Osteoblast (primary cell): ENCODE measurements at places on chromosomes 6 and 20. TPM values are rescaled to one million over a fixed set of nuclear protein-coding genes. Genes with fewer than 3 reads are reported as not detected.

Gene ID4
- total RNA-seq, result 25.3 and 29.7 TPM in 2 replicates

- no peak for DNase-seq
Measured at GRCh38 chr20:40810332-40811000, 121.4 kb upstream of the MAFB start.

DNA sequence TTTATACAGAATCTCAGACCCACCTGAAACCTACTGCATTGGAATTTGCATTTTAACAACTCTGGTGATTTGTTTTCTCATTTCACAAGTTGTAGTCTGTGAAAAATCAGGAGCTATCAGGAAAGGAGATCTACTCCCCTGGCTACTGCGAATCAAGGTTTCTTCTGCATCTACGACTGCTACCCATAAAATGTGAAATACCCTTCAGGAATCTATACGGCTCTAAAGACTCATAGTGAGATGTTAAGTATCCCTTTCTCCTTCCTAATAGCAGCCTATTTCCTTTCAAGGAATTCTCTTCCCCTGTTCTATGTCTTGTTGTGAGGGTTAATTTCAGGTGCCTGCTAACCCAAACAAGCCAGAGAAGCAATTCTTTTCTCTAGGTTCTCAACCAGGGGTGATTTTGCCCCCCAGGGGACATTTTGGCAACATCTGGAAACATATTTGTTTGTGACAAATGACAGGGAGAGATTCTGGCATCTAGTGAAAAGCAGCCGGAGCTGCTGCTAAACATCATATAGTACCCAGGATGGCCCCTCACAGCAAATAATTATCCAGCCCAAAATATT is 26.3 kb downstream of the WFDC3 start:
- no peak for DNase-seq

DNA sequence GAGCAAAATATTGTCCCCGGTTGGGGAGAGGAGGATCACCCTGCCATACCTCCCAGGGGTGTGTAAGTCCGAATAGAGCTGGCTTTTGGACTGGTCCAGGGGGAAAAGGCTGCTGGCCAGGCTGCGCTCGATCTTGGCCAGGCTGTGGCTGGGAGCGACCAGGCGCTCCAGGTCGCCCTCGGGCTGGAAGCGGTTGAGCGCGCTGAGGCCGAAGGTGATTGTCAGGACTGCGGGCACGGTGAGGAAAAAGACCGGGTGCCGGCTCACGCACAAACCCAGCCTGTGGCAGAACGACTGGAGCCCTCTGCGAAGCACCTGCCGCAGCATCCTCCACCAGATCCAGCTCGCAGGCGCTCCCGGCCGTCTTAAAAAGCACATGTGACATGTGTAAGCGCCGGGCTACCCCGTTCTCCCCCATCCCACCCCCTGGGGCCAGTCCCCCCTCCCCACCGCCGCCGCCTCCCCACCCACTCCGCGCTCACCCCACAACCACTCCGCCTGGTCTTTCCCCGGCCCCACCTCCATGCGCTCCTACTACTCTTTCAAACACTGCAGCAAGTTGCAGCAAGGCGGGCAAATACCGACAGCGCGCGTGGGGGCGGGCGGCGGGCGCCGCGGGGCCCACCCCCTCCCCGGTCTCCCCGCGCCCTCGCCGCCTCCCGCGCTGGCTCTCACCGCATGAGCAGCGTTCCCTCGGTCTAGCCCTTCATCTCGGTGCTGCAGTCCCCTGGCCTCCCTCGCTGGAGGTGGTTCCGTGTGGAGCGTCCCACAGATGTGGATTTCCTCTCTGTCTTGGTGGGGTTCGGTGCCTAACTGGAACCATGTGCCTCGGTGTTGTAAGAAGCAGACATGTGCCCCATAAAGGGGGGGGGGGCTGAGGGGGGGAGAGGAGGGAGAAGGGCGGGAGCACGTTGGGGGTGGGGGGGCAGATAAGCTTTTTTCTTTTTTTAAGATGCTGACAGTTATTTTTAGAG is 42.4 kb downstream of the PTCHD4 start:
- DNase-seq, result peak; percentile 60

DNA sequence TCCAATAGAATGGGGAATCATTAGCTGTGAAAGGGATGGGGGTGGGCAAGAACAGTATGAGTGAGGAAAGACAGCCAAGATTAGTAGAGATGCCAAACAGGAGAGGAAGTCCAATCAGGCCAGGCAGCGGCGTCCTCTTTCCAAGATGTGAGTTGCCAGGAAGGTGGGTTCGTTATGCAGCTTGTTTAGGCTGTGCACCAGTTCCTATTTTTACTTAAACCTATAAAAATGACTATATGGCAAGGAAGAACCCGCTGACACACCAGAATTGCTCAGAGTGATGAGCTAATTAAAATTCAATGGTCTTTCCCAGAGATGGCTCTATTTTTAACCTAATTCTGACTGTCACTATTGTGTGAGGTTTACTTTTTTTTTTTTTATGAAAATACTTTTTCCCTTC is 88.2 kb downstream of the SLC22A23 start:
- no peak for DNase-seq

Gene DEFB116
- not detected in 2 replicates for total RNA-seq

GRCh38 chr20:45894797-45895196 is 3.7 kb downstream of the CTSA start:
- peak; percentile 53 for DNase-seq
